Upper lobe of right lung (tissue), 1 donor: ENCODE measurements at places on chromosomes 1 and 21. TPM values are rescaled to one million over a fixed set of nuclear protein-coding genes. Genes with fewer than 3 reads are reported as not detected.

- no peak for DNase-seq
- H3K4me1 ChIP-seq: peaks cover 40% of the 10 kb centered on the region
- no peak overlapping the region for H3K4me3 ChIP-seq
- no peaks in the 10 kb centered on the region for H3K36me3 ChIP-seq
Measured at GRCh38 chr1:51733793-51734522, 117.1 kb downstream of the OSBPL9 start.

GRCh38 chr1:75472089-75472970 lies 138.6 kb downstream of the SLC44A5 start:
- no peak overlapping the region for H3K4me3 ChIP-seq
- DNase-seq: no peak
- no peaks in the 10 kb centered on the region for H3K36me3 ChIP-seq
- no peak overlapping the region for H3K27ac ChIP-seq

DNA sequence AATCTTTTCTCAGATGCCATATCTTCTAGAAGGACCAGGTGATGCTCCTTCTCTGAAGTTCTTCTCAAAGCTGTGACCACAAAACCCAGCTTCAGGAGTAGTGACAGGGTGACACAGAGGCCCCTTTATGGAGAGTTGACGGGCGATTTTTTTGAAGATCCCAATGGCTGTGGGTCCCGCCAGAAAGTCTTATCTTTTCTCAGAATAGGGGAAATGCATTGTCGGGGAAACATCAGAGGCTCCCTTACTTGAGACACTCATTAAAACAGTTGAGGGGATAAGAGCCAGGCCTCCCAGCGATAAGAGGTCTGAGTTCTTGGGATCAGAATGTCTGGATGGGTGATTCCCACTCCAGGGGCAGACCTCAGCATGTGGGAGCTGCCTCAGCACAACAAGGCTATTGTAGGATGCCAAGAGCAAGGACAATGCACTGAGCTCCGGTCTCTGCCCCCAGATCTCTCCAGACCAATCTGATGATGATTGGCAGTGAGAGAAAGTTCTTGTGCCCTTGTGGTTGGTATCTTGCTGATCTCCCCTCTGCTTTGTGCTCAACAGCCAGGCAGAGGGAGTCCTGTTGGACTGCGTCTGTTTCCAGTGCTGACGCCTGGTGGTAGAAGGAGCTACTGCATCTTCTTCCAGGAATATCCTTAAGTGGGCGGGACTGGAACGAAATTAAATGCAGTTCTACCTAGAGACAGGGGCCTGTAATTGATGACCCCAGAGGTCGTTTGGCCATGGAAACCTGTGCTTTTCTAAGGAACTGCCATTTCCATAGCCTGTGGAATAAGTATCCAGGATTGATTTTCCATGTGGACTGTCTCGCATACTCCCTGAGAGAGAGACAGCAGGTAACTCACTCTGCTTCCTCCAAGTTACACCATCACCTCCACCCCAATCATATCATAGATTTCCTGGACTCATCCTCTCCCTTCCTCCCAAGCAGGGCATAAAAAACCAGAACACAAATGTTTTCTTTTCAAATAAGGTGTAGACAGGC lies 6.8 kb upstream of the ACKR1 start:
- no peaks in the 10 kb centered on the region for H3K27me3 ChIP-seq
- no peak overlapping the region for H3K27ac ChIP-seq
- DNase-seq: peak; percentile 63
- no peaks in the 10 kb centered on the region for H3K36me3 ChIP-seq

DNA sequence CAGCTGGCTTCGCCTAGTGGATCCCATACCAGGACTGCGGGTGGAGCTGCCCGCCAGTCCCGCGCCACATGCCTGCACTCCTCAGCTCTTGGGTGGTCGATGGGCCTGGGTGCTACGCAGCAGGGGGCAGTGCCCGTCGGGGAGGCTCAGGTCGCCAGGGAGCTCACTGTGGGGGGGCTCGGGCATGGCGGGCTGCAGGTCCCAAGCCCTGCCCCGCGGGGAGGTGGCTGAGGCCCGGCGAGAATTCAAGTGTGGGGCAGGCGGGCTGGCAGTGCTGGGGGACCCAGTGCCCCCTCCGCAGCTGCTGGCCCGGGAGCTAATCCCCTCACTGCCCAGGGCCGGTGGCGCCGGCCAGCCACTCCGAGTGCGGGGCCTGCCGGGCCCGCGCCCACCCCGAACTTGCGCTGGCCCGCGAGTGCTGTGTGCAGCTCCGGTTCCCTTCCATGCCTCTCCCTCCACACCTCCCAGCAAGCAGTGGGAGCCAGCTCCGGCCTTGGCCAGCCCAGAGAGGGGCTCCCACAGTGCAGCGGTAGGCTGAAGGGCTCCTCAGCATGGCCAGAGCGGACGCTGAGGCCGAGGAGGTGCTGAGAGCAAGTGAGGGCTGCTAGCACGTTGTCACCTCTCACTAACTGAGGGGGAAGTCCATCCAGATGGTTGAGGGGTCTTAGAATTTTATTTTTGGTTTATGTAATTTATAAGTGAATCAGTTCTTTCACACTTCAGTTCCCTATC lies 85.2 kb upstream of the HMCN1 start:
- no peaks in the 10 kb centered on the region for H3K36me3 ChIP-seq
- H3K4me3 ChIP-seq: no peak overlapping the region
- peak; percentile 58 for DNase-seq
- peaks cover 15% of the 10 kb centered on the region for H3K4me1 ChIP-seq

GRCh38 chr1:215192306-215192705 lies 109.8 kb downstream of the KCNK2 start:
- no peaks in the 10 kb centered on the region for H3K36me3 ChIP-seq
- no peak overlapping the region for H3K4me3 ChIP-seq
- H3K27ac ChIP-seq: no peak overlapping the region
- no peak for DNase-seq
- no peaks in the 10 kb centered on the region for H3K27me3 ChIP-seq

GRCh38 chr1:65759516-65759915 lies 33.2 kb upstream of the PDE4B start:
- no peaks in the 10 kb centered on the region for H3K4me1 ChIP-seq
- no peaks in the 10 kb centered on the region for H3K36me3 ChIP-seq
- H3K27me3 ChIP-seq: no peaks in the 10 kb centered on the region
- no peak for DNase-seq
- H3K27ac ChIP-seq: no peak overlapping the region

Gene CAP1
- total RNA-seq: 373 TPM

Gene ESRRG
- total RNA-seq: 0.29 TPM

Gene HES4
- 26.8 TPM for total RNA-seq
